ENCODE measurements at places on chromosomes 16 and 17.

DNA sequence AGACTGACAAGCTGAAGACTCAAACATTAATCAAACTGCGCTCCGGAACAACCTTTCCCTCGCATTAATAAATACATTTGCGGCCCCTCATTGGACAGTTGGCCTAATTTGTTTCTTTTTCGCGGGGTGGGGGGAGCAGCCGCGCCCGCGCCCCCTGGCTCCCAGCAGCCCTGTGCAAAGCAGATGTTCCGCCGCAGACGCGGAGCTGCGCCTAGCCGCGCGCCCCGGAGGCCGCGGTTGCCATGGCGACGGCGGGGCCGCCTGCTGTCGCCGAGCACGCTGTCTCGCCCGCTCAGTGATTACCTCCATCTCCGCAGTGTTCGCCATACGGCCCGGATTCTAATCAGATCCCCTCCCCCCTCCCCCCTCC is 25.5 kb downstream of the COPZ2 start:
- peak; percentile 72 for DNase-seq

GRCh38 chr16:67741118-67741517 is 22.0 kb upstream of the GFOD2 start:
- DNase-seq = no peak

DNA sequence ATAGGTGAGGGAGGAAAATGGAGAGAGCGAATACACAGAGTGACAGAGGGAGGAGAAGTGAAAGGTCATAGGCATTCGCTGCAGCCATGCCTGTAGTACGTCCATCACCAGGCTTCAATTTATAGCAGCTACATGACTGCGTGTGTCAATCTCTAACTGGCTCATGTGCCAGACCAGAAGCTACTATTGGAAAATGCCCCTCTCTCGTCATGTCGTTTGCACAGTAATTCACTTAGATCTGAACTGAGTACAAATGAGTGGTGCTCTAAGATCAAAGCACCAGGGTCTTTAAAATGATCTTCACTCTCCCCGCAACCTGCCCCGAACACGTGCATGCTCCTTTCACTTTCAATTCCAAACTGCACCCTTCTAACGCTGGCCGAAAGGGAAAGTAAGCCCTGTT is 51.3 kb downstream of the ADCY9 start:
- DNase-seq = no peak

DNA sequence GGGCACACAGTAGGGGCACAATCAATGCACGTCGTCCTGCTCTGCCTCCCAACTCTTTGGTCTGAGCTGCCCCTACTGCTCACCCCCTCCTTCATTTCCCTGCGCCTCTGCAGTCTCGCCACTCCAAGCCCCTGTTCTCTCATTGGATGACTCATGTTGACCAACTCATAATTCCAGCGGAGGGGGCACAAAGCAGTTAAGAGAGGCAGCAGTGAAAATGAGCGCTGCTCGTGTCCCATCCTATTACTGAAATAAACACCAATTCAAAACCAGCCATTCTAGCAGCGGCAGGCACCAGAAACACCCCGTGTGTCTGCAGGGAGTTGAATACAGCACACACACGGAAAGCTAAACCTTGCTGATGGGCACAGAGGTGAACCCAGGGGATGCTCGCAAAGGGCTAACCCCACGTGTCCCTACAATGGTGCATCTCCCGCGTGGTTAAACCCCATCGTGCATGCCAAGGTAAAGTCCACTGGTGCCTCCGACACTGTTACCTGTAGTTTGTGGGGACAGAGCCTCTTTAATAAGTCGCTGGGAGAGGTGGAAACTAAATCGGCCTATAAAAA is 310.4 kb downstream of the XYLT1 start:
- no peak for DNase-seq

DNA sequence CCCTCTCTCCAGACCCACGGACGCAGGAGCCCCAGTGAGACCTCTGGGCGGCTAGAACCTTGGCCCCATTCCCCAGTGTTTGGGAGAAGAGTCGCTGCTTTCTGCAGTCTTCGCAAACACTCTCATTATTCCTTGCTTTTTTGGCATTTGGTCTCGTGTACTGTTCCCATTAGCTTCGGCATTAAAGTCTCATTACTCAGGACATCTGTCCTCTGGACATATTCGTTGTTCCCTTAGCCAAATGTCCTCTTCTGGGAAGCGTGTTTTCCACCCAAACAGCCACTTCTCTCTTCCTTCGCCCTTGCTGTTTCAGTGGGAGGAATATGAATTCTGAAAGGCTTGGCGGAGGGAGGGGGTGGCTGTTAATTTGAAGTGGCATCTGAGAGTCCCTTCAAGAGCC is 11.1 kb downstream of the SHISA6 start:
- DNase-seq = no peak

DNA sequence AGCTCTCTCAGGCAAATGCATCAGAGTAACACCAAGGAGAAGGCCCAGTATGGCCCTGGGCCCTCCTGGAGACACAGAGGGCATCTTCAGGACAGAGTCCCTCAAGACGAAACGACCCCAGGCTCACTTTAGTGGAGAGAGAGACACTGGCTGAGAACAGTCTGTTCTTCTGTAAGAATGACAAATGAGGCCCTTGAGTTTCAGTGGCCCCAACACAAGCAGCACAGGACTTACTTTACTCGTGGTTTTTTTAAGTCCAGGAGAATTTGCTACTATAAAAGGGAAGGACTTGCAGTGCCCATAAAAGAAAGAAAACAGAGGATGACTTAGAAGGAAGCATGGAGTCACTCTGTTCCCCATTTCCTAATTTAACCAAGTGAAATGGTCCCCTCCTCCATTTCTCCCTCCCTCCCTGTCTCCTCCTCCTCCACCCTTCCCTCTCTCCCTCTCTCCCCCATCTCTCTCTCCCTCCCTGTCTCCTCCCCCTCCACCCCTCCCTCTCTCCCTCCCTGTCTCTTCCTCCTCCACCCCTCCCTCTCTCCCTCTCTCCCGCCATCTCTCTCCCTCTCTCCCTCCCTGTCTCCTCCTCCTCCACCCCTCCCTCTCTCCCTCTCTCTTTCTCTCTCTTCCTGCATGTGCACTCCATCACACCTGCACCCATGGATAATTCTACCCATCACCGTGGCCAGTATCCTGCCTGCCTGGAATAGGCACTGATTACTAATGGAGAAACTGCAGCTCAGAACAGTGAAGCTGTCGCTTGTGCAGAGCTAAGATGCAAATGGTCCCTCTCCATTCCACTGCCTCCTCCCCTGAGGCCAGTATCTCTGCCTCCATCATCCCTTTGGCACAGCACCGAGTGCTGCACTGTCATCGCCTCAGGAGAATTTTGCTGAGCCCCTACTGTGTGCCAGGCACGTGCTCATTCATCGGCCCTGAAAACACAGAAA is 47.3 kb upstream of the RBFOX3 start:
- no peak for DNase-seq

DNA sequence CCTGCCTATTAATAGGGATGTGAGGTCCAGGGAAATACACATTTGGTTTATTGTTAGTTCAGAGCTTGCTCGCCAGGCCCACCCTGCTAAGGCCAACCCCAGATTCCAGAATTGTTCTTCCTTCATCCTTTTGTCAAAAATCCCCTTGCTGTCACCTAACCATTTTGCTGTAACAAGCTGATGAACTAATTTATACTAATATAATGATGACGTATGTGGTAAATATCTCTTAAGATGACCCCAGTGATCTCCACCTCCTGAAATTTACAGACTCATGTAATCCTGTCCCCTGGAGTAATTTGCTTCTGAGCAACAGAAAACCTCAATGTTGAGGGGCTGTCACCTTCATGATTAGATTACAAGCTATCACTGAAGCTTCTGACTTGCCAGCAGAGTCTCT is 236.3 kb upstream of the N4BP1 start:
- DNase-seq = no peak
